ENCODE measurements at places on chromosomes 4 and X.

DNA sequence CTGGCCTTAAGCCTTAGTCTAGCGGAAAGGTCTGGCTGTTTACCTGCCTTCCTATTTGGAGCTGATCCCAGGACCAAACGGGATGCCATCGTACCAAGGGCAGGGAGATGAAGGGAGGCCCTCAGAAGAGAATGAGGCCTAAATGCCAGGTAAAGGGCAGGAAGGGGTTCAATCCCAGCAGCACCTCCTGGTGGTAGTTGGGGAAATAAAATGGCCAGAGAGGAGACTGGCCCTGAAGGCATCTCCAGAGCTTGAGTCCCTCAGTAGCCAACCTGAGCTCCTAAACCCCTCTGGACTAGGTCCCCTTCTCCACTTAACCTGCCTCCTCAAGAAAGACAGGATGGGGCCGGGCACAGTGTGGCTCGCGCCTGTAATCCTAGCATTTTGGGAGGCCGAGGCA, 53.7 kb downstream of the KDM5C start:
- DNase-seq: no peak

- DNase-seq: no peak
Observed at GRCh38 chr4:95462921-95463320, 85.9 kb downstream of the UNC5C start.

DNA sequence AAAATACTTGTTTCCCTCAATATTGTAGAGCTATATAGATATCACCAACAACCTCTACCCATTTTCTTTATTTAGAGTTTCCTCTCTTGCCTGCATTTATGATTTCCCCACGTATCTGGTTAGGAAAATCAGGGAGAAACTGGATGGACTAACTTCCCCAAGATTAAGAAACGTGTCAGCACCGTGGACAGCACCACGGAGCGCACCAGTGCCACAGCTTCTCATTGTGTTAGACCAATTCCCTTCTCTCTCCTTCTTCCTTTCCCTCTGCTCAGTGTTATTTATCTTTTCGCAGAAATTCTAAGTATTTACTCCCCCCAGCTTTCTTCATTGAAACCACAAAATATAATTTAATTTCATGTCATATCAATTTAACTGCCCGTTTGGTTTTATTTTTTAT, 568.6 kb upstream of the BOD1L1 start:
- DNase-seq: no peak

- no peak for DNase-seq
Observed at GRCh38 chr4:74364652-74365491, at the start of gene EREG. TSS of gene EREG (plus strand) at chr4:74365145. CDS start at chr4:74365309, 164 bp downstream.

GRCh38 chr4:7867191-7867590, 72.5 kb downstream of the AFAP1 start:
- no peak for DNase-seq

- DNase-seq: no peak
Observed at GRCh38 chrX:128928636-128929035, 594.7 kb downstream of the SMARCA1 start.

DNA sequence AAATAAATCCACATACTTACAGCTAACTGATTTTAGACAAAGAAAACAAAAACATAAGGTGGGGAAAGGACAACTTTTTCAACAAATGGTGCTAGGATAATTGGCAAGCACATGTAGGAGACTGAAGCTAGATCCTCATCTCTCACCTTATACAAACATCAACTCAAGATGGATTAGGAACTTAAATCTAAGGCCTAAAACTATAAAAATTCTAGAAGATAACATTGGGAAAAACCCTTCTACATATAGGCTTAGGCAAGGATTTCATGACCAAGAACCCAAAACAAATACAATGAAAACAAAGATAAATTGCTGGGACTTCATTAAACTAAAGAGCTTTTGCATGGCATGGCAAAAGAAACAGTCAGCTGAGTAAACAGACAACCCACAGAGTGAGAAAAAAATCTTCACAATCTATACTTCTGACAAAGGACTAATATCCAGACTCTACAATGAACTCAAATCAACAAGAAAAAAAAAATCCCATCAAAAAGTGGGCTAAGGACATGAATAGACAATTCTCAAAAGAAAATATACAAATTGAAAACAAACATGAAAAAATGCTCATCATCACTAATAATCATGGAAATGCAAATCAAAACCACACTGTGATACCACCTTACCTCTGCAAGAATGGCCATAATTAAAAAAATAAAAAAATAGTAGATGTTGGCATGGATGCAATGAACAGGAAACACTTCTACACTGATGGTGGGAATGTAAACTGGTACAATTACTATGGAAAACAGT, 14.1 kb upstream of the AFP start:
- no peak for DNase-seq

- no peak for DNase-seq
Observed at GRCh38 chr4:47704693-47705325, 133.1 kb downstream of the CORIN start.

- no peak for DNase-seq
Observed at GRCh38 chr4:82891707-82892466, 934 bp upstream of the SEC31A start.

GRCh38 chr4:10345381-10345784, 111.8 kb downstream of the ZNF518B start:
- DNase-seq: no peak

DNA sequence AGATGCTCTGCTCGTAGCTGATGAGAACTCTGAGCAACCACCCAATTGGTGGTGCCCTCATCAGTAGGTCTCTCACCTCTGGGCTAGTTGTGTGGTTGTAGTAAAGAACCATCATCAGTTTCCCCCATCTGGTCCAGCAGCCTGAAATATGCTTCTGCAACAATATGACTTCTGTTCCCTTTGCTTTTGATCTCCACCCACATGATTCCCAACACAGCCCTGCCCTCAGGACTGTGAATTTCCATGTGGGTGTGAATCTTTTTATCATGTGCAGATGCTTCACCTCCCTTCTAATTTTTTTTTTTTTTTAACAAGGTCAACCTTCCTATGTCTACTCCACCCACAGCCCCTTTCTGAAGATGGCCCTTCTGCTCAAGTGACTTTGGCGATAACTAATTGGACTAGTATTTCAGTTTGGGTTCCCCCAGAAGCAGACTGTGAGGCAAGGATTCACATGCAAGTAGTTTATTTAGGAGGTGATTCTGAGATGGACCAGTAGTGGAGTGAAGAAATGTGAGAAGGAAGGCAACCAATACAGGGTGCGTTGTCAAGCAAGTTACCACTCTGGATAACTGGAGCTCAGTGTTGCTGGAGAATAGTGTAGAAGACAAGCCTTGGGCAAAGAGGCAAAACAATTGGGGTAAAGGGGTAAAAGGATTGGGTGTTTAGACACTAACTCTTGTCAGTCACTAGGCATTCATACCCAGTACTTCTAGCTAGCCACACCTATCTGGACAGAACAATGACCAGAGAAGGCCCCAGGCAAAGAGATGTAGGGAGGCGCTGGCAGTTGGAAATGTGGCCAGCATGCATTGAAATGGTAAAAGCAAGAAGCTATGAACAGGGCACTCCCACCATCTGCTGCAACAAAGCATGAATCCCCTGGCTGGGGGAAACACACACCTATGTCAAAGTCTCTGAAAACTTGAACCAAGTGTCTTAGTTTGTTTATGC, 466.2 kb downstream of the BCOR start:
- no peak for DNase-seq

DNA sequence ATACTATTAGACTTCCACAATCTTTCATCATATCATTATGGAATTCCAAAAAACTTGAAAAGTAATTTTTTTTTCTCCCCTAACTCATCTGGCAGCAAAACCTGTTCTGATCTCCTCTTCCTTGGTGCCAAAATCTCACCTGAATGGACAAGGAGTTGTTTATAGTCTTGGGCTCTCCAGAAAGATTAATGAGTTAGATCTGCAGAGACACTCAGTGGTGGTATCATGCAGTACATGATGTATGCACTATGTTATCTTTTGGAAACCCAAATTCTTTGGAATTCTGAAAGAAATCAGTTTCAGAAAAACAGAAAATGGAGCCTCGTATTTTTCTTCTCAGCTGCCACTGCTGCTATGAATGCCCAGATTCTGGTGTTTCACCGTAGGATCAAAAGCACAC, 11.7 kb downstream of the GPM6B start:
- DNase-seq: no peak

GRCh38 chrX:123771449-123772064, 38.7 kb upstream of the THOC2 start:
- no peak for DNase-seq

DNA sequence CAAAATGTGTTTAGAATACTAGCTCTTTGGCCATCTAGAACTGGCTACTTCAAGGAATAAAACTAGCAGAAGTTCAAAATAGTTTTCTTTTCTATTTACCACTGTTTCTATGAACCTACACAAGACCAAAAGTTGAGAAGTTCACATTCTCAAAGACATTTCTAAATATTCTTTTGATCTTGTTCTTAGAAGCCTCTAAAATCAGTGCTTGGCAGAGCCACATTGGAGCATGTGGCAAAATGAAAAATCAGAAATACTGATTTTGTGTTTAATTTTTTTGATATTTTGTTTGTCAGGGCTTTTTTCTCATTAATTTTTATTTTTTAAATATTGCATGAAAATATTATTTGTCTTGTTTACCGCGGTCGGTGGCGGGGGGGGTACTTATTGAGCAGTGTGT, 853.8 kb upstream of the INTU start:
- DNase-seq: no peak

DNA sequence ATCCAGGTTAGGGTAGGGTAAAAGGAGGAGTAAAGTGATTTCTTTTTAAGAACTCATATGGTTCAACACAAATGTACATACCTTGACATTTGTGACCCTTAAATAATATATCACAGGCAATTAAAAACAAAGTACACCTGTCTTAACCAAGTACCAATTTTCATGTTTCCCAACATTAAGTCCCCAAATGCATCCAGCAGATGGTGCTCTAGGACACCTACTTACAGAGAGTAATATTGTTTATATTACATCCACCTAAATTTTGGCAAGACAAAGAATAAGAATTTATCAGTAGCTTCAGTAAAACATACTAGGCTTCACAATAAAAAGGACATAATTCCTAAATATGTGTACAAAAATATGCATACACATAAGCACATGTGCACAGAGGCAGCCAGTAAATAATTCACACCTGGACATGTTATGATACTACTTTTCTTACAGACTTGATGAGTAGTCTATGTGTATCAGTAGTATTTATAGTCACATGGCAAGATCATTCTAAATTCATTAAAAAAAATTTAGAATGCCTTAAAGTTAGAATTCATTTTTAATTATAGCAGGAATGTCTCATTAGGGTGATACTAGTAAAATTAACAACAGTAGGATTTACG, 219.7 kb downstream of the DCLK2 start:
- no peak for DNase-seq

- DNase-seq: no peak
Observed at GRCh38 chr4:177479063-177479462, 36.8 kb upstream of the AGA start.

DNA sequence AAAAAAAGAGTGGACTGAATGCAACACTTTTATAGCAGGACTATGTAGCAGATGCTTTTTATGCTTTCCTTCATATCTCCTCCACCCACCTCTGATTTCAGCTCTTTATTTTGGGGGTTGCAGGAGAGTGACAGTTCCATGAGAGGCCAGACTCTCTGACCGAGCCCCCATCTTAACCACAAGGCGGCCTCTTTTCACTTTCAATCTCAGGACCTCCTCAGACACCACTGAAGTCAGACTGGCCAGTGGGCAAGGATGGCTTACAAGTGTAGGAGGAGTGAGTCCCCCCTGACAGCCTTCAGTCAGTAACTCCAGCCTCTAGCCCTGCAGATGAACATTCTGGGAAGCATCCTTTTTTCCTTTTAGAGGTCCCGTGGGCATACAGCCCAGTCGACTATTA, 140.8 kb downstream of the FRAS1 start:
- DNase-seq: no peak

DNA sequence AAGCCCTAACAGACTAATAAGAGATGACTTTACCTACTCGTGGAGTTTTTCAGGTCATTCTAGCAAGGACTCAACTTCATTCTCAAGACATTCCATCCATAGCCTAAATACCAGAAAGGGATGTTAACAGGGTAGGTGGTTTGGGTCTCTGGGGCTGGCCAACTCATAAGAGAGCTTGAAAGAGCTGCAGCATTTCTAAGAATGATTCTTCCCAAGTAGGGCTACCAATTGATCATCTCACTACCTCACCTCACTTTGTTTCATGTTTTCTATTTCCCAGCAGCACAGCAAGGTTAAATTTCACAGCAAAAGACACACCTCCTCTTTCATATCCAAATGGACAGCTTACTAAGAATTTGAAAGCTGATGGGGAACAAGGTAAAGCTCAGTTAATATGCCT, 614.8 kb upstream of the DIPK2B start:
- no peak for DNase-seq

GRCh38 chrX:140065961-140066662, 100.8 kb upstream of the CXorf66 start:
- DNase-seq: no peak

- DNase-seq: no peak
Observed at GRCh38 chr4:26574563-26574962, 9.3 kb upstream of the TBC1D19 start.

GRCh38 chr4:175051974-175052373, 133.8 kb downstream of the ADAM29 start:
- DNase-seq: no peak

DNA sequence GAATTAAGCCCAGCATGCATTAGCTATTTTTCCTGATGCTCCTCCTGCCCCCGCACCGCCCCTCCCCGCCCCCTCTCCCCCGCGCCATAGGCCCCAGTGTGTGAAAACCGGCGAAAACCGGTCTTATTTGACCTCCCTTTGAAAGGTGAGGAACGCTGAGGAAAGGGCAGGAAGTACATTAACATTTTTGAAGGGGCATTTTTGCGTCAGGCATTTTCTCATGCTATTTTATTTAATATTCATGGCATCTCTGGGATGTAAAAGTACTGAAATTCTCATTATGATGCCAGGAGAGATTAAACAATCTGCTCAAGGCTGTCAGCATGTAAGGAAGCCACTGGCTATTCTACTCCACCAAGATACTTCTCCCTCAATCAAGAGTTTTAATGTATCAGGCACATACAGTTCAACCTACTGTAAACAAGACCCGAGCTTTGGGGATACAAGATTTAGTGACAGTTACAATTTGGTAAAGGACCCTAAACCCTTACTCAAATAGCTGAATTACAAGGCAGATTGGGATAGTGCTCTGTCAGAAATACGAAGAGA, 1.2 kb upstream of the NMU start:
- no peak for DNase-seq

DNA sequence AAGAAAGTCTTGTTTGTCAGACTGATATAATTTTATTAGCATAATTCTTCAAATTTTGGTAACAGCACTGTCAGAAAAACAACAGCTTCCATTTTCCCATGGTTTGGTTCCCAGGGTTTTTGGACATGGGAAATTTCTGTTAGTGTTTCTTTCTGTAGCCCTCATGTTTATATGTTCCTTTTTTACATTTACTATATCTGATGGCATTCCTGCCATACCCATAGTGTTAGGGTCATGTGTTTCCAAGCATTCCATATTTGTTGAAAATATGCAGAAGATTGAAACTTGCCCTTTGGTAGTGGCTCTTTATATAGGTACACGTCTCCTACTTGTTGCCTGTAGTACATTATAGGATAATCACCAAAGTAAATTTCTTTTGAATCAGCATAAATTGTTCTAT, 65.8 kb downstream of the PDLIM5 start:
- DNase-seq: no peak

- DNase-seq: no peak
Observed at GRCh38 chr4:24003496-24003895, 113.6 kb upstream of the PPARGC1A start.
